ENCODE measurements at places on chromosomes 12 and 14. TPM values are rescaled to one million over a fixed set of nuclear protein-coding genes. Genes with fewer than 3 reads are reported as not detected.

GRCh38 chr14:59371771-59372170 lies 93.4 kb downstream of the GPR135 start:
- no peak for DNase-seq

DNA sequence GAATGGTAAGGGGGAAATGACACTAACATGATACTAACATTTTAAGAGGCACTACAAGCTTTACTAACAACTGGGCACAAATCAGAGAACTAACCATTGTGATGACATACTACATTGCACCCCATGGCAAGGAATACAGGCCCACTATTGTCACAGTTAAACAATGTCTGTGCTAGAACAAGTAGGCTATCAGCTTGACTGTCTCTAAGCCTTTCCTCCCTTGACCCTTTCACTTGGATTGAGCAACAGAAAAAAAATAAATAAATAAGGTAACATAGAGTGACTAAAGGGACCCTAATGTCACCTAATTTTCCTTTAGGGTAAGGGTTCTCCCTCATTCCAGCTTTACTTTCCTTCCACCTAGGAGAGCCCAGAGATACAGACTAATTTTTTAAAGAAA lies 4.4 kb downstream of the SLC38A2 start:
- no peak for DNase-seq

The NID2 gene
- 14.6 TPM for total RNA-seq

The AQP6 gene
- 0.09 TPM for total RNA-seq

The FOXN4 gene
- not detected for total RNA-seq

The CCDC60 gene
- 2.2 TPM for total RNA-seq
